ENCODE measurements at places on chromosomes 6 and 20. TPM values are rescaled to one million over a fixed set of nuclear protein-coding genes. Genes with fewer than 3 reads are reported as not detected.

ZBP1 gene
- total RNA-seq, result not detected

GJA10 gene
- total RNA-seq, result not detected

DNA sequence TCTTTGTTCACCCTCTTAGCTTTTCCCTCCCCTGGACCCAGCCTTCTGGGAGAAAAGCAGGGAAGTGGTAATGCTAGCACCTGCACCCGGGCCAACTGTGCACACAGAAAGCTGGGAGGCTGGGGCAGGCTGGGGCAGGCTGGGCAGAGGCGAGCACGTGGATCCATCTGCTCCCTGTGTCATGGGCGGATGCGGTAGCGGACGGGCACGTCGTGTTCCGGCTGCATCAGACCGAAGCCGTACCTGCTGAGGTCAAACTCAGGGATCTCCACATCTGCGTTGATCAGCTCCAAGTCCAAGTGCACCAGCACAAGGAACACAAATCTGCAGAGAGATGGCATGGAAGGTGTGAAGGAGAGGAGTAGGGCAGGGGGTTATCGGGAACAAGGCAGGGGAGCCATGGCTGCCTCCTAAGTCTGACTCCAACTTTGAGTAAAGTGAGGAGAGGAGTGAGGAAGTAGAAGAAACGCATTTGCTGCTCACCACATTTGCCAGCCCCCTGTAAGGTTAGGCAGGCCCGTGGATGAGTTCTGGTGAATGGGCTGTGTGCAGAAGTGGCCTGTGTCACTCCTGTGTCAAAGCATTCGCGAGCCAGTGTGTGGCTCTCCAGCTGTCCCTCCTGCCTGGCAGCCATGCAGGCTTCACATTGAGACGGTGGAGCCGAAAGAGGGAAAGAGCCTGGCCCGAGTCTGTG lies 25.4 kb upstream of the KCNB1 start:
- DNase-seq, result no peak

- DNase-seq, result no peak
Measured at GRCh38 chr6:116550796-116551195, 2.8 kb upstream of the CALHM4 start.

- DNase-seq, result no peak
Measured at GRCh38 chr6:52189974-52190373, 3.8 kb downstream of the IL17A start.

GRCh38 chr6:108798670-108799353 lies 49.4 kb upstream of the ARMC2 start:
- DNase-seq, result no peak

DNA sequence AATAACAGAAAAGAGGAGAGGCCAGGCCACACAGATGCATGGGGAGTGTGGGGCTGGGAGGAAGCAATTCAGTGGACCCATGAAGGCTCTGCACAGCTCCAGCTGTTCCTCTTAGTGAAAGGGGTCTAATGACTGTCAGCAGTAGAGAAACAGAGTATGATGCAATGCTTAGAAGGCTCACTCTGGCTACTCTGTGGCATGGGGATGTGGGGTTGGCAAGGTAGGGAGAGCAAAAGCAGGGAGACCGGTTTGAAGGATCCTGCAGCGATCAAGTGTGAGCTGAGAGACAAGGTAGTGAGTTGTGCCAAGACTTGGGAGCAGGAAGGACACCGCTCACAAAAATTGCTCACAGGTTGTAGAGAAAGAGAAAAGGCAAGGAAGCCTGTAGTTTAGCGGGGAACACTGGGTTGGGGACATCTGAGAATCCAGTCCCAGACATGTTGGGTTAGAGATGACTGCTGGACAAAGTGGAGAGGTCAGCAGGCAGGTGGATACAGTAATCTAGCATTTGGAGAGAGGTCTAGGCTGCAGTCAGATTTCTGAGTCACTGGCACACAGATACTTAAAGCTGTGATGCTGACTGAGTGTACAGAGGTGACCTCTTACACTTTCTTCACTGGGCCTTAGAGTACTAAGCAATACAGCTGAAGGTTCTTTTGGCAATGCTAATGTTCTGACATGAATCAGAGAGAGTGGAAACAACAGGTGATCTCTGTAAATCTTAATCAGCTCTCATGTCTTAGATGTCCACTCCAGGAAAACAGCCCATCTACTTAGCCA lies 27.1 kb downstream of the NAPB start:
- no peak for DNase-seq

All from PC-3 (cell line).